ENCODE measurements at places on chromosomes 7 and 10.

DNA sequence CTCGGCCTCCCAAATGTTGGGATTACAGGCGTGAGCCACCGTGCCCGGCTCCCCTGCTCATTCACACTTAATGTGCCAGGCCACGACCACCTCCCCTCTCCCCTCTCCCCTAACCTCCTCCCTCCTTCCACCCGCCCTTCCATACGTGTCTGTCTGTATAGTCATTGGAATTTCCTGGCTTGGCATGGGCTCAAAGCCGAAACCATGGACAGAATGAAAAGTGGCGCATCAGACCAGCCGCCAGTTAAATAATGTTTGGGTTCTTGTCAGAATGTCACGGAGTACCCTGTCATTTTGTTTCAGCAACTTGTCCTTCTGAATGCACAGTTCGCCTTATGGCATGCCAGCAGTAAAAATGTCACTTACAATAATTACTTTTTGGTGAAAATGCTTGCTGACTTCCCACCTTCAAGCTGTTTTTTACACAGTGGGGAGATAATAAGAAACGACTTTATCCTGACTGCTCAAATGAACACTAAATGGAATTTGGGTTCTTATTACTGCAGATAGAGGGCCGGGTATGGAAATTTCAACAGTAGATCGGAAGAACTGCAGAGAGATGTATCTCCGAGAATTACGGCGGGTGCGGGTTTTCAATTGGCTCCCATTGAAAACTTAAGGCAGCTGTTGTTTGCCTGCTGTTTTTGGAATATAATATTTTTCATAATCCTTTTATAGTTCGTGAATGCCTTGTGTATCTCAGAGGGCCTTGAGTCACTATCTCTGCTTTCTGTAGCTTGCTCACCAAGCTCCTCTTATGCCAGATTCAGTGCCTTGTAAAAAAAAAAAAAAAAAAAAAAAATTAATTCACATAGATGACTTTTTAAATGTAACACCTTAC lies 65.5 kb upstream of the SH2B2 start:
- no peak for DNase-seq

GRCh38 chr7:150793569-150794238 lies 6.5 kb downstream of the TMEM176B start:
- DNase-seq: no peak

DNA sequence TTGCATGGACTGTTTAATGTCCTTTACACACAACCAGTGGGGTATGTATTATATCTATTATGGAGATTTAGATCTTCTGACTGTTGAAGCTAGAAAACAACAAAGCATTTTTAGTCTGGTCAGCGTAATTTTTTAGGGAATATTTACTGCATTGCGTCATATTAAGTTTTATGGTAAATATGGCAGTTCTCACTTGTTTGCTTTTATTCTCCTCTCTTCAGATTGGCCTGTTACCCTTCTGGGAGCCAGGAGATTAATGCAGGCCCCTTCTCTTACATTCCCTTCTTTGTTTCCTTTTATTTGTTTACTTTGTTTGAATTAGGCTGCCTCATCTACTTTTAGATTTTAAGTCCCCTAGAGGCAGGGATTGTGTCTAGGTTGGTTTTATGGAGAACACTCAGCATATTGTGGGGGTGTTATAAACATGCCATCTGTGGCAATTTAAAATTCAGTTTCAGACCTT lies 13.8 kb downstream of the UBE2D1 start:
- DNase-seq: no peak

GRCh38 chr7:93551063-93551895 lies 23.2 kb downstream of the CALCR start:
- DNase-seq: no peak

- no peak for DNase-seq
Observed at GRCh38 chr7:114160925-114161324, 242.1 kb upstream of the PPP1R3A start.
